Right cardiac atrium (tissue), 5 donors: ENCODE measurements at places on chromosomes 2 and 18. TPM values are rescaled to one million over a fixed set of nuclear protein-coding genes. Genes with fewer than 3 reads are reported as not detected.

FAM237A gene
- not detected for polyA plus RNA-seq

AGXT gene
- polyA plus RNA-seq, result 0.14 TPM

SMPD4 gene
- 19.9 TPM for polyA plus RNA-seq

SGPP2 gene
- 4.7 TPM for polyA plus RNA-seq

DLX1 gene
- 0.23 TPM for polyA plus RNA-seq

EFR3B gene
- 2.9 TPM for polyA plus RNA-seq

C1GALT1C1L gene
- 3.5 TPM for polyA plus RNA-seq
